ENCODE measurements at places on chromosomes 6 and 20.

DNA sequence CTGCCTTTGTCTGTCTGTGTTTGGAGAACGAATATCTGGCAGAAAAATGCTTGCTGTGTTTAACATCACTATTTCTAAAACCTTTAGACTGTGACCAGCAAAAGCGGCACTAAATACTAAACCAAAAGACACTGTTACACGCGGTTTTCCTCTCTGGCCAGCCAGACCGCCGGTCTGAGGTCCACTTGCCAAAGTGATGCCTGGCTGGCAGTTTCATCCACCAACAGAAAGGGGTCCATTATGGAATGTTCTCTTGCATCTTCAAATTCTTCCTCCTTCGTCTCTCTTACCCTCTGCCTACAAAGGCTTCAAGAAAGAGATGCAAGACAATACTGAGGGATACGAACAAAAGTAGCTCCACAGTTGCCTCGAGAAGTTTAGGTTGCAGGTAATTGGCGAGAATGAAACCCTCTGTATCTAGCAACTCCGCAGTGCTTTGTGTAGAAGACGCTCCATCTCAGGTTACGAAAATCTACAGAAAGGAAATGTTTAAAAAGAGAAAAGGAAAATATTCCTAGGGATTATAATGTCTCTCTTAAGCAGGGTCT is 176.6 kb downstream of the TRIM27 start:
- DNase-seq = no peak

DNA sequence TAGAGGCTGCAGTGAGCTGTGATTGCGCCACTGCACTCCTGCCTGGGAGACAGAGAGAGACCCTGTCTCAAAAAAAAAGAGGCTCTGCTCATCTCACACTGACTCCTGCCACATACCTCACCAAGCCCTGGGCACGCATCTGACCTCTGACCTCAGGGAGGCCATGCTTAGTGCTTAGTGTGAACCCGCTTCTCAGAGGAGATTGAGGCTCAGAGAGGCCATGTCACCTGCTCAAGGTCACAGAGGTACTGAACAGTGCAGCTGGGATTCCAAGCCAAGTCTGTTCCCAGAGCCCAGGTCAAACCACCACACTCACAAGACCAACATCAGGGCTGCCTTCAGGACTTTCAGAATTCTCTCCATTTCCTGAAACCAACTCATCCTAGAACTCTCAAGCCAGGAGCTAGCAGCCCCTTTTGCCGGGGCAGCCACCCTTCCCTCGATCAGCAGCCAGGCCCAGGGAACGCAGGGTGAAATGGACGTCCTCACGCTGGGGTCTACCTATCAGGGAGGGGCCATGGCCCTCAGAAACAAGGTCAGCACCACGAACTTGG is 2.9 kb downstream of the CABLES2 start:
- no peak for DNase-seq

DNA sequence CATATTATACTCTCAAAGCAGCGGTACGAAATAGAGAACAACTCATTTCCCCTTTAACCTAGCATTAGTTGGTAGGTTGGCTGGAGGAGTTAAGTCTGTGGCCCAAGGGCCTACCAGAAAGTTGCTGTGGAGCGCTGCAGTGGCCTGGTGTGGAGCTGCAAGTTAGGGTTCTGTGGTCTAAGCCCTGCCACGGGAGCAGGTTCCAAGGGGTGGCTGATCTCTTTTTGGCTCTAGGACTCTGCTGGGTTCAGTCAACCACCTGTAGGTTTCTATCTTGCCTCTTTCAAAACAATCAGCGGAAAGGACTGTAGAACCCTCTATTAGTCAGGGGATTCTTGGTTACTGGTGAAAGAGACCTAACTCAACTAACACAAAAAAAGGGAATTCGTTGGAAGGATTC is 54.5 kb upstream of the TULP4 start:
- DNase-seq = no peak

DNA sequence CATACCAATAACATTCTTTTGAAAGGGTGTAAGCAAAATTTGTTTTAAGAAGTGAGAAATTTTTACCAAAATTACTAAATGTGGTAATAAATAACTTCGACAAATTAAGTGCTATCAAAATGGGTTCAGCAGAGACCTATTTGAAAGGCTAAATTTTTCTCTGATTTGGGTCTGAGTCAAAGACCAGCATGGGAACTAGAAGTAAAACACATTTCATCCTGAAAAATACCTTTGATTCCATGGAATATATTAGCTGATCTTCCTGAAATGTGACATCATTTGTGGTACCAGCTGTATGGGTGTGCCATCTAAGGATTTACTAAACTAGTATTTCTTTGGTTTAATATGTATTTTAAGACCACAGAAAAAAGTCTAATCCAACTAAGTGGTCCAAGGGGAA is 63.6 kb downstream of the BLOC1S5 start:
- DNase-seq = no peak

DNA sequence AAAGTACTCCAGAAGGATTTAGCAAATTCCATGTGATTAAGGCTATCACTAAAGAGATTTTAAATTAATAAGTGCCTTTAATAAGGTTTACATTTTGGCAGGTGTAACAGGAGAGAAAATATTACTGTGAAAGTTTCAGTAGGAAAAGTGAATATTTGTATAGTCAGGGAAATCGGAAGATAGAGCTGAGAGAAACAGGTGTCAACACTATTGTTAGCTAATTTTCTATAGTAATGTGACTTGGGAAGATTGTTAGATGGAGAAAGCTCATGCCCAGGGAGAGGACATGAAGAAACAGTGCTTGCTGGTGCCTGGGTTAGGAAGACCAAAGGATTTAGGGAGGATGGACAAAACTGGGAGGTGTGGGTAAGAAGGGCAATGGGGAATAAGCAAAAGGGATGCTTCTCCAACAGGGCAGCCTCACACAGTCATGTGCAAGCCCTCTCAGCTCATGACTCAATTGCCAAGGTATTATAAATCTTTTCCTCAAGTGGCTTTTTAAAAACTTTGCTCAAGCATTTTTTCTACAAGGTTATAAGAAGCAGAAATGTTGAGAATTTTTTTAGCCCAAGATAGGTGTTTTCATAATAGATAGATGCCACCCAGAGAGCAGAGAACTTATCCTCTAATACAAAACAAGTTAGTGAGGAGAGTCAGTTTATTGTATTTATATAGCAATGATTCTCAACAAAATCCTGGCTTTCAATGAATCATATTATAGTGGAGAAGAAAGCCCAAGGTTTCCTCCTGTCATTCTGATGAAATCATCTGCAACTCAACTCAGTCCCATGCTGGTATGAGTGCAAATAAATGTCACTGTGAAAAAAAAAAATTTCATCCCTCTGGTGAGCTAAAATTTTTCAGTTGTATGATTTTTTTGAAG is 325.2 kb upstream of the NT5E start:
- no peak for DNase-seq

DNA sequence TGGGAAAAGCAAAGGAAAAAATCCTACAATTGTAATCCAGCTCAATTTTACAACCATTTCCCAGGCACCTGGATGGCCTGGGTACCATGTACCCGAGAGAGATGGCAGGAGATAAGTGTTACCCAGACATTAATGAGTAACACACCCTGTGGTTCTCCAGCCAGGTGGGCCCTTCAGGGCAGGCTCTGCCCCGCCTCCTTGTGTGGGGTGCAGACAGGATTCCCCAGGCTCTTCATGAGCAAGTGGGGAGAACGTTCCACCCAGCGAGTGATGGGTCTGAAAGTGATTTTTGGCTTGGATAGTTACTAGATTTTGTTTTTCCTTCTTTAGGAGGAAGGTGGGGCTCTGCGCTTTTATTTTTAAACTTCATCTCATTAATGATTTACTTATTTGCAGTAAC is 243.9 kb downstream of the TAF4 start:
- no peak for DNase-seq

DNA sequence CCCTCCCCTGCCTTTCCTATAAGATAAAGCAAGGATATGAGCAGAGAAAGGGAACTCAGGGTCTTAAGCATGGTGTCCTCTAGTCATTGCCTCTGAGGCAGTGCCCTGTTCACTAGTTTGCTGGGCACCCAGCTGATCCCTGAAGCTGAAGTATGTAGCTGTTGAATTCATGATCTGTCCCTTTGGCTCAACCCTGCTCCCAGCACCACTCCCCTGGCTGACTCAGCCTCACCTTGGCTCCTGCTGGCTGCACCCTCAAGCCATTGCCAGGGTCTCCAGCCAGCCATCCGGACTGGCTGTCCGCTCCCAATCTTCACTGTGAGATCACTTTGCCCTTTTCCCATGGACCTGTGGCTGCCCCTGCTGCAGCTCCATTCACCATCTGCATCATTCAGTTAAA is 25.9 kb upstream of the UST start:
- no peak for DNase-seq

DNA sequence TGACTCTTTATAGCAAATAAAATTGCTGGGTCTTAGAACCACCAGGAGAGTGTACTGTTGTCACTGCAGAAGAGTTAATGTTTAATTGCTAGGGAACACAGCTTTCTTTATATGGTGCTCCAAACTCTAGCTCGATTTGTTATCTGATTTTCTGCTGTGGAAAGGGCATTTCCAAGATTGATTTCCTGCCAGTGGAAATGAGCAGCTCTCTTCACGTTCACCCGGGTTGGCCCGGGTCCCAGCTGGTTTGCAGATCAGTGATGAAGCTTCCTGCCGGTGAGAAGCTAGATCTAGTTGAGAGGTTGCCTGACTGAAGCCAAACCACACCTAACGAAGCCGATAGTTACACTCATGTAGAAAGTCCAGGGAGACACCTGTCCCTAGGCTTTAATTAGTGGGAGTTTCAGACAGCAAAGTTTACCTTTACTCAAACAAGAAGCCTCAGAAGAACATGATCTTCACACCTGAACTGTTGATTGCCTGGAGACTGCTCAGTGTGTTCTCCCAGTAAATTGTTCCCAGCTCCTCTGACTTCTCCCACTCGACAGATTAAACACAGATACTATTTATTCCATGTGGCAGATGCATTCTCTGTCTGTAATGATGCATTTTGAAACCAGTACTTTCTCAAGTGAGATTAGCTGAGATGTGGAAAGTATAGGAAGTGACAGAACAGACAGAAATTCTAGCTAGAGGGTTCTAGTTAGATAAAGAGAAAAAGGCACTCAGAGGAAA is 27.8 kb downstream of the PAQR8 start:
- no peak for DNase-seq

GRCh38 chr6:165643015-165643414 is 20.0 kb downstream of the PDE10A start:
- DNase-seq = no peak

- no peak for DNase-seq
Observed at GRCh38 chr6:140671926-140672325, 1297.5 kb upstream of the CITED2 start.

- no peak for DNase-seq
Observed at GRCh38 chr6:13422681-13423221, 64.6 kb downstream of the GFOD1 start.

- no peak for DNase-seq
Observed at GRCh38 chr20:7798176-7798575, 142.1 kb downstream of the HAO1 start.

GRCh38 chr20:35508493-35509218 is 20.8 kb downstream of the C20orf173 start:
- no peak for DNase-seq

DNA sequence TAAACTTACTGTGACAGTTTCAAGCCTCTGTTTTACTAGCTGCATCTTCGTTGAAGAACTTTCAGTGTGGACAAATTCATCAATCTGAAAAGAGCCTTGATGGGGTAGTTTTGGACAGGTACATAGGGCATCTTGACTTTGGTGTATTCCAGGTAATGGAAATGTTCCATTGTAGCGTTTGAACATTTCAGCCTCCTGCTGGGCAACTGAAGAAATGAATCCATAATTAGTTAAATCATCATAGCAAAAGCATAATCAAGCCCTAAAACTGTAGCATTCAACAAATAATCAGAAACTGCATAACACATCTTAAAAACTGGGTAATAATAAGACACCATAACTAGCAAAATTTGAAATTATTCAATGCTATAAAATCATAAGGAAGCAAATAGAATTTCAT is 86.2 kb downstream of the AHI1 start:
- DNase-seq = no peak

- no peak for DNase-seq
Observed at GRCh38 chr6:136034422-136034821, 182.9 kb downstream of the PDE7B start.

GRCh38 chr6:149045404-149045803 is 272.1 kb upstream of the TAB2 start:
- DNase-seq = no peak

DNA sequence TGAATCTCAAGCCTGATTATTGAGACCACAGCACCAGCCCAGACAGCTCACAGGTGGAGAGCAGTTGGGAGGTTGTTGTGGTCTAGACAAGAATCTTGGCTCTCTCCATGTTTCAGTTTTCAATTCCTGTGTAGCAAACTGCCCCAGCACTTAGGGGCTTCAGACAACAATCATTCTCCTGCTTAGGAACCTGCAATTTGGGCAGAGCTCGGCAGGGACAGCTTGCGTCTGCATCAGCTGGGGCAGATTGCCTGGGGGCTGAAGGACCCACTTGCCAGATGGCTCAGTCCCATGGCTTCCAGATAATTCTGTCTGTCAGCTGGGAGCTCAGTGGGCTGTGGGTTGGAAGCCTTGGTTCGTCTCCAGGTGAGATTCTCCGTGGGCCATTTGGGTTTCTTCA is 6.9 kb downstream of the TGM6 start:
- DNase-seq = no peak

- no peak for DNase-seq
Observed at GRCh38 chr6:46217671-46218131, 46.9 kb upstream of the ENPP5 start.
